ENCODE measurements at places on chromosomes 3 and 15.

- no peak for DNase-seq
These were observed 7.7 kb upstream of the IVD start for GRCh38 chr15:40397688-40398412.

DNA sequence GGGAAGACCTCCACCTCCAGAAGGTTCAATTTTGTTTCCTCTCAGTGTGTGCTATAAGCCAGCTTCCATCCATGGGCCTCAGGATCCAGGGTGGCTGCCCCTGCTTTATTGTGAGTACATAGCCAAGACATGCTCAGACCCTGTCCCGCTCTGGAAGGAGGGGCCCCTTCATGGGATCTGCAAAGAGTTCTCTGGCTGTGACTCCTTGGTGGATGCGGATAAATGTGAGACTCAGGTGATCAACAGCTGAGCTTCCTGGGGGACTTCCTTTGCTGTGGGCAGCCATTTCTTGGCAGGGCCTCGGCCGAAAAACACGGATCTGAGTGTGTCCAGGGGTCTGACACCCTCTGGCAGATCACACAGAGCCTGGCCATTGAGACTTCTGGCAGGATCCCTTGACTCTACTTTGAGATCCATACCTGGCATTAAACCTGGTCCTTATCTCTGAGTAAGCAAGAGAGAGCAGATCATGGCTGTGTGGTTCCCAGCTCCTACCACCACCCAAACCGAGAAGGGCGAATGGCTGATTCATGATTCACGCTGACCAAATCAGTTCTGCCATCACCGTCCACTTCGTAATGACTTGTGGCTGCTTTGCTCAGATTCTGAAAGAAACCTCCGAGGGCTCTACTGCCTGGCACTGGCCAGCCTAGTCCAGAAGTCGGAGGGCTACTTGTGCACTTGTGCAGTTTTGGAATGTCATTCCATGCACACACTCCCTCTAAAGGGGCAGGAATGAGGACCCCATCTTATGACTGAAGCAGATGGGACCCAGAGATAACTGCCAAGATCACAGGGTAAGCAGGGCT, 68.1 kb downstream of the SENP2 start:
- no peak for DNase-seq

GRCh38 chr15:76495487-76495886, 158.9 kb downstream of the ISL2 start:
- DNase-seq: no peak

GRCh38 chr15:72916897-72917296, 133.3 kb upstream of the ADPGK start:
- no peak for DNase-seq

GRCh38 chr3:18987862-18988447, 160.4 kb upstream of the KCNH8 start:
- no peak for DNase-seq

DNA sequence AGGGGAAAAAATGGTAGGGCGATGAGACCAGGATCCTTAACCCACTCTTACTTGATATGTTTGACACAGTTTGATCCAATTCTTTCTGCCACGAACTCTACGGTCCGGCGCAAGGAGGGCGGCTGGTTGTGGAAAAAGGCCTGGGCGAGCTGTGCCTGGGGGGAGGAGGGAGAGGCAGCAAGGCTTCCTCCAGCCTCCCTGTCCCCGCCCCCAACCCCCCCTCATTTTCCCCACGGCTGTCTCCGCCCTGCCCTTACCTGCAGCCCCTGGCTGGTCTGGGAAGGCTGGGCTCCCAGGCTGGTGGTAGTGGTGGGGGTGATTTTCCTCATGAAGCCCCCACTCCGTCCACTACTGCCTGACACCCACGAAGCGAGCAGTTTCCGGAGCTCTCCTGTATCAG, 8.0 kb downstream of the CDAN1 start:
- DNase-seq: no peak

DNA sequence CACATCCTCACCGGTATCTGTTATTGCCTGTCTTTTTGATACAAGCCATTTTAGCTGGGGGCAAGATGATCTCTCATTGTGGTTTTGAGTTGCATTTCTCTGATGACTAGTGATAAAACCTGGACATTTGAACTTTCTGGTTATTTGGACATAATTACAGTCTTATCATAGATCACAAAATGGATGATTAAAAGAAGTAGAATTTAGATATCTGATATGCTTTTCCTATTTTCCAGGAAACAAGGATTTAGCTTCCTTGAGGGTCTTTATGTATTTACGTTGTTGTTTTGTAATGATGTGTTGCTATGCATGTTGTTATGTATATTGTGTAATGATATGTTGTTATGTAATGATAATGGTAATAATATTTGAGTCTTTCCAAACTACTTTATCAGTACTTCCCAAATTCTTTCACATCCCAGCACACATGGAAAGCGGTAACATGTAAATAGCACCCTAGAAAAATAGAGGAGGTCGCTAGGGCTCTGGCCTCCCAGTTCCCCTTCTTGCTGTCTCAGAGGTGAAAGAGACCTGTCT, 53.8 kb downstream of the GJD2 start:
- DNase-seq: no peak

DNA sequence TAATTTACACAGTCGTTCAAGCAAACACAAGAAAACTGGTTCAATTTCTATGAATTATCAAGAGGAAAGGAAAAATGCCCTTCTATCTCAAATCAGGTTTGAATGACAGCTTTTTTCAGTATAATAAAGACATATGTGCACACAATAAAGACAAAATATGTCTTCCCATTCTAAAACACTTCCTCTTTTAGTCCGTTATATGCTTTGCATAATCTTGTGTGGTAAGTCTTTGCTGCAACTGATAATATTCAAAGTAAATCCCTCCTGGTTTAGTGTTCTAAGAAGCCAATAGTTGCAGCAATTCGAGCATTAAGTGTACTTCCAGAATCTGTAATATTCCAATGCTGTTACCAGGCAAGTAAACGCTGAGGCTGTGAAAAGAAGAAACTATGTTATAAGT, 43.7 kb upstream of the MAPKBP1 start:
- DNase-seq: no peak

GRCh38 chr3:182165234-182165633, 453.5 kb downstream of the SOX2 start:
- no peak for DNase-seq

- DNase-seq: no peak
These were observed 172.8 kb upstream of the HES1 start for GRCh38 chr3:193962986-193963685.

DNA sequence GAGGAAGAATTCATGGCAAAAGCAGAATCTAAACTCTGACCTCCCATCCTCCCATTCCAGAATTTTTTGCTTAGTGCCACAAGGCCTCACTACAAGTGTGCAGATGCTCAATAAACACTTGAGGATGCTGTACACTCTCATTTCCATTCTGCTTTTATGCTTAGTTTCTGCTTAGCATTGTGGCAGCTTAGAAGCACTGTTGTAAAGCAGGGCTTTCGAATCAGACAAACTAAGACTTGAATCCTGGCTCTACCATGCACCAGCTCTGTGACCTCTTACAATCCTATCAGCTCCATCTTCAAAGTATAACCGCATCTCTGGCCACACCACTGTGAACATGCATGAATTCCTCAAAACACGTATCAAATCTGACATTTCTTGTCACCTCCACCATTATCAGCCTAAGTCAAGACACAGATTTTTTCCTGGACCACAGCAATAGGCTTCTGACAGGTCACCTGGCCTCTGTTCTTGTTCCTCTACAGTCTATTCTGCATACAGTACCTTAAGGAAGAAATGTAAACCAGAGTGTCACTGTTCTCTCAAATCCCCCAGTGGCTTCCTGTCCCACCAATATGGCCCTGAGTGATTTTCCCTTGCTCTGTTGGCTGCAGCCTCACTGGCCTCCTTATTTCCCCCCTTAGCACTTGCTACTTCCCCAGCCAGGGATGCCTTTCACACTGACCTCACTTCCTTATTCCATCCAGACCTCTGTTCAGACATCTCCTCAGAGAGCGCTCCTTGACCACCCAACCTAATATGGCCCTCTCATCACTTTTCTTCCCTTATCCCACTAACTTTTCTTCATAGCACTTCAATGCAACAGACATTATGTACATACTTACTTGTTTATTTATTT, 8.1 kb upstream of the PHC3 start:
- no peak for DNase-seq

DNA sequence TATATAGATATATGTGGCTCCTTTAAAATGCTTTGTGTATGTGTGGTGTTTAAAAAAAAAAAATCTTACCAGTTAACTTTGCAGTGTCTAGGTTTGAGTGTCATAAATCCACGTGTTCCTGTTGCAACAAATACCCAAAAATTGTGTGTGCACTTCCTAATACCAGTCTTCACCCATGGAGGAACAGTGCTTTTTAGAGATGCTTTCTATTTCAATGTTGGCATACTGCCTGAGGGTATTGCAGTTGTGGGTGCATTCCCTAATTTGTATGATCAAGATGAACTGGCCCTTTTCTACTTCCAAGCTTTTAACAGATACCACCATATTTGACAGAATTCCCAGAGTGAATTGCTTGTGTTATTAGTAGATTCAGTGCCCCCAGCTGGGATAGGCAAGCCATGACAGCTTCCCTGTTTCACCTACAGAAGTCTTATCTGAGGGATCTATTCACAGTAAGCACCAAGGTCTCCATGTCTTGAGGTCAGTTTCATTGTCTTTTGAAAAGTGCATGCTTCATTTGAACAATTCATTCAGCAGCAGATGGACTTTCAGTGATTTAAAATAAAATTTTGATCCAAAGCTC, 68.9 kb upstream of the GOLGA6B start:
- DNase-seq: peak; percentile 4

- no peak for DNase-seq
These were observed 61.5 kb downstream of the CGGBP1 start for GRCh38 chr3:87997298-87997697.

All from dermis microvascular lymphatic vessel endothelial cell (primary cell).